ENCODE measurements at places on chromosomes 13 and 19.

- DNase-seq: no peak
Measured at GRCh38 chr13:74868049-74868448, 613.9 kb downstream of the TBC1D4 start.

- DNase-seq: peak; percentile 87
Measured at GRCh38 chr13:32314271-32315237, 609 bp downstream of the ZAR1L start.

DNA sequence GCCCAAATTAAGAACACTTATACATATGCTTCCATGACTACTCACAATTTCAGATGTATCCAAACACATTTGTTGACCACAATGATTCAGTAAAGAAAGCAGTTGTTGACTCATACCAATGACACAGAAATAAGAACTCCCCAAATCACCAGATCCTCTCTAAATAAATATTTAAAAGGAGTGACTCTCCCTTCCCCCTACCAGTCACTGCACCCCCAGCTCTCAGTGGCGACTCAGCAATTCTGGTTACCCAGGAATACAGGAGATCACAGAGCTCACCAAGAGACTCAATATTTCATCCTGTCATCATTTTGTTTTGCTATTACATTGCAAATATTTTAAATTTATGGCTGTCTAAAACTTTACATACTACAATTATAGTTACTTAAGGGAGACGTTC, 131.5 kb downstream of the RGCC start:
- peak; percentile 67 for DNase-seq

GRCh38 chr19:38592940-38593339, 24.8 kb downstream of the MAP4K1 start:
- DNase-seq: no peak

- no peak for DNase-seq
Measured at GRCh38 chr13:55013051-55013450, 1984.4 kb downstream of the OLFM4 start.

DNA sequence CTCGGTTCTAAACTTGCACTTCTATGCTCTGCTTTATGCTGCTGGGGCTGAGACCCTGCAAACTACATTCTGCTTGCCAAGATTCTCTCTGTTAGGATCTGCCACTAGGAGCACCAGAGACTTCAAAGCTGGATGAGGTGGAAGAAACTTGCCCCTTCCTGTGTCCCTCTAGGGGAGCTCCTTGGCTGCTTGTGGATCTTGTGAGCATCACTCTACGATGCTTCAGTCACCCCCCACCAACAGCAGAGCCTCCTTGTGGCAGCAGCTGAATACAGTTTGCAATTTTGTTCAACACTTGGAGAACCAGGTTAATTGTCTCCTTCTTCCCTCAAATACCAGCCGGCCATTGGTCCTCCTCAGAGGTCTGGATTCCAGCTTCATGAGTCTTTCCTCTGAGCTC, 310.6 kb downstream of the FGF14 start:
- DNase-seq: no peak

- peak; percentile 60 for DNase-seq
Measured at GRCh38 chr13:94967183-94968039, 255.1 kb upstream of the SOX21 start.

DNA sequence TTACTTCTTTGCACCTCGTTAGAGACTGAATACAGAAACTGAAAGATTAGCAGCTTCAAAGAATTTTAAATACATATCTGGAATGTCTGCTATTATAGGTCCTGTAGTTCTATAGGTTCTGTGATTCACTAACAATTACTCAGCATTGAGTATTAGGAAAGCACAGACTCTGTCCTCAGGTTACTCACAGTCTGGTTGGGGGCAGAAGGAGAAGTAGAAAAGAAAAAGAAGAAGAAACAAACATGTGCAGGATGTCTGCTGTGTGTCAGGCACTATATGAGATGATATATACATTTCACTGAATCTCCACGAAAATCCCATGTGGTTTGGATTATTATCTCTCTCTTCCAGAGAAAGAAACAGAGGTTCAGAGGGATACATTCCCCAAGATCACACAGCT, 40.1 kb downstream of the SERTM1 start:
- no peak for DNase-seq

DNA sequence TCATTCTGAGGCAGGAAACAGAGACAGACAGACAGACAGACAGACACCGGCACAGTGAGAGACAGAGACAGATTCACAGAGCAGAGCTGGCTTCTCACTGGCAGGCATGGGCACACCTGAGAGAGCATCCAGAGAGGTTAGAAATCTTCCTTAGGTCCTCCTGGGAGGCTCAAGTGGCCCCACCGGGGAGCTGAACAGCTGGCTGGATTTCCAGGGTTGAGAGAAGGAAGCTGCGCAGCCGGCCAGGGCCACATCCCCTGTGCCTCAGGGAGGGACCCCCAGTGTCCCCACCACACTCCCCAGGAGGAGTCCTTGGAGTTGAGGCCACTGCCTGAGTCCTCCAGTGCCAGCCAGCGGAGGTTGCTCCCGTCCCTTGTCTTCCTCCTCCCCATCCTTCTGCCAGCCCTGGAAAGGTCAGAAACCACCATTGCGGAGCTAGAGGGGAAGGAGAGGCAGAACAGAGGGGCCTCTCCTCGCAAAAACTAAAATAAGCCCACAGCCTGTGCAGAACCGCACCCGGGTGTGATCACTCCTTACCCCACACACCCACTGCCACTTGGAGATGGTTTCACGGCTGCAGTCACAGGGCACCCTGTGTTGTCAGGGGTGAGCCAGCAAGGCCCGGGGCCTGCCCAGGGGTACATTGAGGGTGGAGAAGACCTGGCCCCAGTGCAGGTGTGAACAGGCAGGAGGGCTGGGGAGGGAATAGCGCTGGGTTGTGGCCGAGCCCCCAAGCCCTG, 4.2 kb downstream of the FFAR3 start:
- no peak for DNase-seq

GRCh38 chr19:35265900-35266519, 2.8 kb upstream of the USF2 start:
- no peak for DNase-seq

GRCh38 chr13:34822650-34823049, 119.4 kb upstream of the NBEA start:
- no peak for DNase-seq

GRCh38 chr13:46620029-46620428, 67.1 kb downstream of the LRCH1 start:
- DNase-seq: no peak

DNA sequence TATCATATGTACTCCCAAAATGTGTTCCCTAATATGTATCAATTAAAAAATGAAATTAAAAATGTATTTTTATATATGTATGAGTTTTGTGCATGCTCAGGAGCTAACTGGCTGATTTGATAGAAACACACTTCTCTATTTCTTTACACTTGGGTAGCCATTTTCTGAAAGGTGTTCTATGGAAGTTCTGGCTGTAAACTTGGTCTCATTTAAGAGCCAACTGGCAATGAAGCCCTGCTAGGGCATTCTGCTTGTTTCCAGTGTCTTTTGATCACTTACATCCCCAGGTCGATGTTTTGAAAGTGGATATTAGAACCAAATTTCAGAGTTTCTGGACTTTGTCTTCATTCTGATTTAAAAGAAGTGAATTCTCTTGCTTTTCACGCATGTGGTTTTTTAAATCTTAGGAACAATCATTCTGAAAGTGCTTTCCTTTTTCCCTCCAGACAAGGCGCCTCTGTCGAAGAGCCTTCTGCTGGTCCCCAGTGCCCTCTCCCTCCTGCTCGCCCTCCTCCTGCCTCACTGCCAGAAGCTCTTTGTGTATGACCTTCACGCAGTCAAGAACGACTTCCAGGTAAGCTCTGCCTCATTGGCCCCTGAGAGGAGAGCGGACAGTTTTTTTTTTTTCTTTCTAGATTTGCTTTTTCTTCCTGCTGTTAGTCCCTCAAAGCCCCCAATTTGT, 20.1 kb downstream of the GPR18 start:
- DNase-seq: peak; percentile 79

- no peak for DNase-seq
Measured at GRCh38 chr13:40756042-40756441, 14.9 kb downstream of the MRPS31 start.

DNA sequence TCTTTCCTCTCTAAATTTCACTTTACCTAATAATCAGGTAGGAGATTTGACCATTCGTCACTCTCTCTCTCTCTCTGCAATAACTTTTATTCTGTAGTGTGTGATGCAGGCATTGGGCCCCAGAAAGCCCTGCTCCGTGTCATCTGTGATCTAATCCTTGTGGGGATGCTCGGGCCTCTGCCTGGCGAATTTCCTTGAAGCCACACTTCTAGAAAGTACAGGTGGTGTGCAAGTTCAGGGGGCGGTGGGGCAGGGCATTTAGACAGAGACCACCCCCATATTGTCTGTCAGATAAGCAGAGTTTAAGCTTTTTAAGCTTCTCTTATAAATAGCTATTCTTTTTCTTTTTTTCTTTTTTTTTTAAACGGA, 53.4 kb upstream of the GPR12 start:
- DNase-seq: no peak

DNA sequence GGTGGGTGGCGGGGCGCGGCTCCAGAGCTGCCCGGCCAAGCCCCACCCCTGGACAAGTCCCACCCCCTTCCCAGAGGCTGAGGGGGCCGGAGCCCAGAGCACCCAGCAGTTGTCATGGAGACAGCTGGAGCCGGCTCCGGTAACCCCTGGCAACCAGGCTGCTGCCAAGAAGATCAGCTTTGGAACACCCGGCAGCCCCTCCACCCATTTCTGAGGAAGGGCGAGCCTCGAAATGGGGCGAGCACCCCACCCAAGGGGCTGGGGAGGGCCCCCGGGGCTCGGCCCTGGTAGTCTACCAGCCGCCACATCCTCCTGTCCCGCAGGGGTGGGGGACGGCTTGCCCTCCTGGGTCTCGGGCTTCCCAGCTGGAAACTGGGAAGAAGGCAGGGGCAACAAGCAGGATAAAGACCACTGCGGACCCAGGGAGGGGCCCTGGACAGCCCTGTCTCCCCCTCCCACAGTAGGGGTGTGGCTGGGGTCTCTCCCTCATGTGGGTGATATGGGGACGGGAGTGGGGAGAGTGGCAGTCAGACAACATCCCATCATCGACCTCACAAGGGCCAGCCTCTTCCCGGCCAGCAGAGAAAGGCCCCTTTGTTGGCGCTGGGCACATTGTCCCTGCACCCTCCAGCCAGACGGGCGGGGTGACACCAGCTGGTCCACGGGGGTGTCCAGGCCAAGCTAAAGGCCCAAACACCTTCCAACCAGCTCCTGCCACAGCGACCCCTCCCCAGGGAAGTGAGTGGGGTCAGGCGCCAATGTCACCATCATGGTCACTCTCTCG, 1.5 kb downstream of the CERS1 start:
- DNase-seq: no peak

GRCh38 chr13:74883834-74884233, 598.1 kb downstream of the TBC1D4 start:
- no peak for DNase-seq

GRCh38 chr13:95216182-95216581, 85.1 kb downstream of the ABCC4 start:
- no peak for DNase-seq

DNA sequence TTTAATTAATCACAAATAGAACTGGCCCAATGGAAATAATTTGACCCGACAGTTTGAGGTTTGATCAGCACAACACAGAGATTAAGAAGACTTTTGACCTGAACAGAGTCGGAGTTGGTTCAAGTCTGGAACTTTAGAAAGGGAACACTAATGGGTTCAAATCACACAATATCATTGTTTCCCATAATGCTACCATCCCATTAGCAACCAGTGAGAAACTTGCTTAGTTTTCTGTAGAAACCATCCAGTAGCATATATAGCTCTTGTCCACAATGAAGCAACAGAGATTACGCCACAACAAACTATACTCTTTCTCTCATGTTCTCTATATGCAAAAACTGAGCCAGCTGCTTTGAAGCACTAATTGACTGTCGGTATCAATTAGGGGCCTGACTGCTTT, 376.9 kb upstream of the SPRY2 start:
- no peak for DNase-seq

GRCh38 chr19:48203222-48203793, 32.8 kb downstream of the ZSWIM9 start:
- peak; percentile 65 for DNase-seq

- no peak for DNase-seq
Measured at GRCh38 chr13:105990256-105990958, 545.1 kb downstream of the EFNB2 start.

DNA sequence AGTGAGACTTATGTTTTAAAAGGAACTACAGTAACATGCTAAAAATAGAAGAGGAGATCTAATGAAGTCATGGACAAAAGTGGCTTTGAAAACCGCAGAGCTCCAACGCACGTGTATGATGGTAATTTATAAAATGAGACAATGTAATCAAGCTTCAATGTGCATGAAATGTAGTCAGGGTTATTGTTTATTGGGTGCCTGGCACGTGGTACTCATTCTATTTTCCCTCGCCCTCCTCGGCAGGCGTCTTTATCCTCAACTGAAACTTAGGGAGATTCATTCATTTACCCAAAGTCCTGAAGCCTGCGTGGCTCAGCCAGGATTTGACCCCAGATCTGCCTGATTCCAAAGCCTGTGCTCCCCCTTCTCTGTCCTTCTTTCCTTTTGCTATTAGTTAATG, 79.8 kb downstream of the CHST8 start:
- no peak for DNase-seq

DNA sequence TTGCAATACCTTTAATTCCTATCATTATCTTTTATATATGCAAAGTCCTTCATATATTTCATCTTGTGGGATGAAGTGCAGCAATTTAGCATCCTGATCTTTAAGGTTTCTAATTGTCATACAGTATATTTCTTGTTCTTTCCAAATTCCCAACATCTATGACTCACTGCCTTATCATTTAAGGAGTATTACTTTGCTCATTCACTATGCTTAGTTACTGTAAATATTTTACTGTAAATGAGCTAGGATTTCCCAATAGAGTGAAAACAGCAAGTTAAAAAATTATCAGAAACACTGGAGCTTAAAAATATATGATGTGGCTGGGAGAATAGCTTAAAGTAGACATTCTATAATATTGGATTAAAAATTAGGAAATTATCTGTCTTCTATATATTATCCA, 69.9 kb downstream of the SLITRK6 start:
- no peak for DNase-seq

DNA sequence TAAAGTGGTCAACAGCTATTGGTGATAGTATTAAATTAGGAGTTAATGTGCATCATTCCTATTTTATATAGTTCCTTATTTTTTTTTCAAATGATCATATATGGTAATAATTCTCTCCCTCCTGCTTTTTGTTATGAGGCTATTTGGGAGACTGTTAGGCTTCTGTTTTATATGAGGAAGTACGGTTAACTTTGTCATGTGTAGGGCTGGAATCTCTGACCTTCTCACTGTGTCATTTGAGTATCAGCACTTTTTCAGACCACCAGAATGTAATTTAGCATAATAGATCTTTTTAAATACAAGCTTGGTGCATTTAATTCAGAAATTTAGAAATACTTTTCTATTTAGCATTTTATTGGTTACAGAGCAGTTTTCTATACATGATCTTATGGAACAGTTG, 7.7 kb downstream of the DGKH start:
- no peak for DNase-seq

- no peak for DNase-seq
Measured at GRCh38 chr13:49998714-49999624, 2.1 kb downstream of the TRIM13 start.
